ENCODE measurements at places on chromosomes 1 and 21.

- no peaks in the 10 kb centered on the region for H3K27me3 ChIP-seq
- no peak overlapping the region for H3K27ac ChIP-seq
- no peak for DNase-seq
- H3K36me3 ChIP-seq: no peaks in the 10 kb centered on the region
- no peaks in the 10 kb centered on the region for H3K4me1 ChIP-seq
Observed at GRCh38 chr1:107637101-107637500, 327.9 kb downstream of the VAV3 start.

DNA sequence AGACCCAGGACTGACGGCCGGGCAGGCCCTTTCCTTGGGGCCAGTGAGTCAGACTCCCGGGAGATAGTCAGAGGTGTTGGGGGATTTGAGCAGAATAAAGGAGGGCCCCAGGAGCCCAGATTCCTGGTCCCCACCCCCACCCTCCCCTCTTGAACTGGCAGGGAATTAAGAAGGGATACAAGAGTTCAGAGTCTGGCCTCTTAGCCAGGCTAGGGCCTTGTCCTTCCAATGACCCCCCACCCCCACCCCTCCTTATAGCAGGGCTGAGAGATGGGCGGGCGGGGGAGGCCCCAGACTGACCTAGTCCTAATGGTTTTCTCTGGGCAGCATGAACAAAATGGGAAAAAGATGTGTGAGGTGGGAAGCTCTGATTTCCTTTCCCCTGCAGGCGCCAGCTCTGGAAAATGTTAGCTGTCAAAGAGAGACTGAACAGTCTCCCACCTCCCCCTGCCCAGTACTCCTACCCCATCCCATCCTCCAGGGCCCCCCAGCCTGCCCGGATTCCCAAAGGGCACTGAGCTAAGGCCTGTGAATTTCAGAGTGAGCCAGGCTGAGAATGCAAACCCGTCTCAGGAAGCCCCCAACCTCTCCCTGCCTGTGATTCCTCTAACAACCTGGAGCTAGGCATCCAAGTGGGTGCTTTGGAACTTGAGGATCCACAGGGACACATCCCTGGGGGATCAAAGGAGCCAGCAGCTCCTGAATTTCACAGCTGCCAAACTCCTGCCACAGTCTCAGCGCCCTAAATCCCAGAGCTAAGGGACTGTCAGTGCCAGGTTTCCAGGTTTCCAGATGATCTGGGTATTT lies 5.8 kb upstream of the CRABP2 start:
- H3K27me3 ChIP-seq: no peaks in the 10 kb centered on the region
- no peak for DNase-seq
- H3K4me3 ChIP-seq: no peak overlapping the region

- no peak overlapping the region for H3K4me3 ChIP-seq
- no peak overlapping the region for H3K27ac ChIP-seq
- no peaks in the 10 kb centered on the region for H3K36me3 ChIP-seq
- H3K27me3 ChIP-seq: peaks cover 30% of the 10 kb centered on the region
- no peaks in the 10 kb centered on the region for H3K4me1 ChIP-seq
Observed at GRCh38 chr1:4003846-4004505, 103.9 kb upstream of the C1orf174 start.

GRCh38 chr1:23768733-23769132 lies 9.5 kb upstream of the PITHD1 start:
- H3K27me3 ChIP-seq: no peaks in the 10 kb centered on the region
- H3K27ac ChIP-seq: no peak overlapping the region
- no peaks in the 10 kb centered on the region for H3K4me1 ChIP-seq

- peaks cover 30% of the 10 kb centered on the region for H3K4me1 ChIP-seq
- H3K4me3 ChIP-seq: no peak overlapping the region
- H3K27ac ChIP-seq: no peak overlapping the region
- no peaks in the 10 kb centered on the region for H3K27me3 ChIP-seq
Observed at GRCh38 chr1:201703621-201704438, 125.1 kb upstream of the IPO9 start.

All from A673 (cell line).